ENCODE measurements at places on chromosomes 7 and 10.

DNA sequence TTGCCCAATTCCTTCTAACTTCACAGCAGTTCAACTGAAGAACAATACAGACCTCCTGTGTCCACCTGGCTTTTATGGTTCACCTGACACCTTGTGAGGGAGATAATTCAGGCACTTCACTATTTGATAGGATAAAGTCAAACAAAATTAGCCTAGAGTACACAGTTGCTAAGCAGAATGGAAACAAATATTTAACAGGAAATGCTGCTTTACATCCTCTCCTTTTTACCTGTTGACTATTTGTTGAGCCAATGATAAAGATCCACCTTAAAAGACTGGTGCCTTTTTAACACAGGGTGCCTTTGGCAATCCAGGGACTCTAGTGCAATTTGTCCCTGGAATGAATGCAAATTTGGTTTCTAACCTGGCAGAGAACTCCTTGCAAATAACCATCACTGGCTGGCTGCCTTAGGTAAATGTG, 39.8 kb downstream of the ITPRID1 start:
- no peak for DNase-seq

GRCh38 chr7:46352004-46352954, 431.2 kb upstream of the IGFBP3 start:
- DNase-seq, result peak; percentile 34

DNA sequence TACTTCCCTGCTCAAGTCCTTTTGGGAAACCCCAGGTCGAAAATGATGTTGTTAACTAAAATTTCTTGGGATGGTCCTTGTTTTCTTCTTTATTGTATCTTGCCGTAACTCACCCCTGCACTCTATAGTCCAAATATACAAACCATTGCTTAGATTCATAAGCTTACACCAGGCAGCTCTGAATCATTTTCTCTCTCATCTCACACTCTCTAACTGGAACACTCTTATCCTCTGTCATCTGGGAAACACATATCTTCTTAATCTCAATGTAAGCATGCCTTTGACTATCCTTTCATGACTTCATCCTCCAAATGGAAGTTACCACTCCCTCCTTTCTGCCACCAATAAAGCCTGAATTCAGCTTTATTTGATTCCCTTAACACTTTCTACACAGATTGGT, 175.8 kb upstream of the ANK3 start:
- DNase-seq, result no peak

DNA sequence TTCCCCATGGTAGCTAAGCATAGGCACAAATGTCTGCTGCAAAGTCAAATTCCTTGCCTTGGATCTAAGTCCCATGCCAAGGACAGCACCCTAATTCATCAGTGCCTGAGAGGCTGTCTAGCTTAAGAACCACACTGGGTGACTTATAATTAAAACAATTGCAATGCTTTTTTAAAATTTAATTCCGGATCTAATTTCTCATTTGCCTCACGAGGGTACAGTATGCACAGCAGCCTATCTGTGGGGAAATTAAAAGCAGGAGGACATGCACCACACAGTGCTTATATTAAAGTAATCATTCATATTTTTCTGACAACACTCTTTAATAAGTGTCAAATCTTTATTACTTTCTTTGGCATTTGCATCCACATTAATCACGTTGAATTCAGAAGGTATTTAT, 378.8 kb downstream of the GPAM start:
- DNase-seq, result no peak

GRCh38 chr10:7168414-7168813, 242.4 kb downstream of the SFMBT2 start:
- no peak for DNase-seq

DNA sequence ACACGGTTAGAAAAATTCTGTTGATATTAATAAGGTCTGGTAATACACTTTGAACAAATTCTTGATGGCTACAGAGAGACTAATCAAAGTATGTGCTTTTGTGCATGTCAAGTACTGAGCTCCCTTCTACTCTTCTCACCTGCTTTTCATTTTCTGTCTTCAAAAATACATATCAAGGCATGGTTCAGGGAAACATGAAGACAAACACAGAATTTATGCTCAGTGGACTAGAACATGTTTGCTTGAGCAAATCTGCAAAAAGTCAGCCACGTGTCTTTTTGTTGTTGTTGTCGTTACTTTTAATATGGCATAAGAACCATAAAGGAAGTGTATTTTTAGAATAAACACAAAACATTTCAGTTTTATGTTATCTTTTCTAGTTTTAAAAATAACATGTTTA, 21.9 kb downstream of the CDK13 start:
- DNase-seq, result no peak

DNA sequence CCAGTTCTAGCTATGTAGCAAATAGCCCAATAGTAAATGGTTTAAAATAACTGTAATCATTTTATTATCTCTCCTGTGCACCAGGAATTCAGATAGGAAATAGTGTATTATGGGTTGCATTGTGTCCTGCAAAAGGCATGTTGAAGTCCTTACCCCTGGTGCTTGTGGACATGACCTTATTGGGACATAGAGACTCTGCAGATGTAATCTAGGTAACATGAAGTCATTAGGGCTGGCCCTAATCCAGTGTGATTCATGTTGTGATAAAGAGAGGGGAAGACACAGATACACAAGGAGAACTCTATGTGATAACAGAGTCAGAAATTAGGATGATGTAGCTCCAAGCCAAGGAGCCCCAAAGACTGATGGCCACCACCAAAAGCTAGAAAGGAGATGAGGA, 462.8 kb downstream of the GALNT17 start:
- no peak for DNase-seq

GRCh38 chr7:5183155-5183554, 6.9 kb upstream of the WIPI2 start:
- DNase-seq, result no peak

DNA sequence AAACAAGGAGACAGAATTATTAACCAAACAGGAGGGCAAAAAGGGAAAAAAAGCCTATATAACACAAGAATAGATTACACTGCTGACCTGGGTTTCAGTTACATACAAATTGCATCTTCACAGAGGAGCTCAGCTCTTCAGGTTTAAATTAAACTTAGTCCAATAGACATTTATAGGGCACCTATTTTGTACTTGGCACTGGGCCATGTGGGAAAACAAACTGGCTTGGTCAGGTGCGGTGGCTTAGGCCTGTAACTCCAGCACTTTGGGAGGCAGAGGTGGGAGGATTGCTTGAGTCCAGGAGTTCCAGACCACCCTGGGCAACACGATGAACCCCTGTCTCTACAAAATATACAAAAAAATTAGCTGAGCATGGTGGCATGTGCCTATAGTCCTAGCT, 62.3 kb upstream of the CCDC6 start:
- DNase-seq, result no peak

DNA sequence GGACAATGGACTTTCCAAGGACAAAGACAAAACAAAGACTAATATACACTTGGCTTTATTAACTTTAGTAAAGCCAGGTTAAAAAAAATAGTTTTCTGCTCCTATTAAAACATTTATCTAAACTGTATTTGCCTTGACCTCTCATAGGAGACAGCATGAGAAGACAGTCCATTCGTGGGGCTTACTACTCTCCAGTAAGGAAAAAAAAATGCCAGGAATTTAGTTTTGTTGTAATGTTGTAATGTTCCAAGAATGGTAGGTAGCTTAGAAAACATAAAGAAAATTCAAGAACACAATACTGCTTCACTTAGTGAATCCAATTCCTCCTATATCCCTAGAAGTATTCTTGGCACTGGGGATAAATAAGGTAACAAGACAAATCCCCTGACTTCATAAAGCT, 81.7 kb downstream of the KMT2C start:
- DNase-seq, result no peak

DNA sequence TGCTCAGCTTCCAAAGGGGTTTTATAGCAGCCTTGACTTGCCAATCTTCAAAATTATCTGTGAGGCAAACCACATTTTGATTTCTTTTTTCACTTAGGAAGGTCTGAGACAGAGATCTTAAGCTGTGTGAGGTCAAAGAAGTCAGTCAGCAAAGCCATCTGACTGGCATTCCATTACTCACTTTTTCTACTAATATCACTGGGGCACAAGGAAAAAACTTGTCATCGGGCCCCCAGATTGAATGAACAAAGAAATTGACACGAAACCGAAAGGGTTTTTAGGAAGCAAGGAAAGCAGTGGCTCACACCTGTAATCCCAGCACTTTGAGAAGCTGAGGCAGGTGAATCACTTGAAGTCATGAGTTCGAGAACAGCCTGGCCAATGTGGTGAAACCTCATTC, 78.5 kb upstream of the FRMD4A start:
- DNase-seq, result no peak

GRCh38 chr7:149529136-149529718, 31.6 kb upstream of the ZNF746 start:
- DNase-seq, result no peak

DNA sequence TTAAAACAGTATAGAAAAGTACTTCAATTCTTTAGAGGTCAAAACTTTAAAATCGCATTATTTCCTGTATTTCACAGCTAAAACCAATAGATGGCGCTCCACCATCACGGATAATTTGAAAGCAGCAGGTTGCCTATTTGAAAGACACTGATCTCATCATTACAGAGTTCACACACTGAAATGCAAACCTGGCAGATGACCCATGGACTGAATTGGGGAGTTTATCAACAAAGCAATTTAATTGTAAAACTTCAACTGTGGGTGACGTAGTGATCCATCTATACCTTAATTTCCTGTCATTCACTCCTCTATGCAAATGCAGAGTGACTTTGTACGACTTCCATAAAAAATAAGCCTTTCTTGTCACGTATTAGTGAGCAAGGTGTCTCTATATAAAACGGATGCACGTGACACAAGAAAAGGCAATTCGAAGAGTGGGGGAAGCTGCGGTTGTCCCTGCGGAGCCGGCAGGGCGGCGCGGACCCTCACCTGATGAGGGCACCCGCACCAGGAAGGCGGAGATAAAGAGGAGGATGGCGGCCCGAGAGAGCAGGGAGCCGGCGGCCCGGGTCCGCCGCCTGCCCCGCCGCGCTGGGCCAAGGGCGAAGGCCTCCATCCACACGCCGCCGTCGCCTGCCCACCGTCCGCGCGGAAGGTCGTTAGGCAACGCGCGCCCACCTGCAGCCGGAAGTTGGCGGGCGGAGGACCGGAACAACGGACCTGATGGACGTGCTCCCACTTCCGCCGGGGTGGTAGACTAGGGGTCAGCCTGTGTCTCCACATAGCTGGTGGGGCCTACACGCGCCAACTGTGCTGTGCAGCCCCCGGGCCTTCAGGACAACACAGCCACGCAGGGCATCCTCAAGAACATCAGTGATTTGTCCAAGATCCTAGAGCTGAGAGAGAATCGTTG, at the start of gene ZPBP:
Gene ZPBP (minus strand): TSS at position 668 of the 913 bp plus-strand sequence. CDS start 52 bp downstream, at position 616.
- DNase-seq, result no peak

Measured in kidney epithelial cell (primary cell).